Right atrium auricular region (tissue), 2 donors: ENCODE measurements at places on chromosomes 12 and 14. TPM values are rescaled to one million over a fixed set of nuclear protein-coding genes. Genes with fewer than 3 reads are reported as not detected.

The BDKRB1 gene
- total RNA-seq: 0.39 TPM

The HCAR1 gene
- total RNA-seq: not detected

The PIWIL1 gene
- total RNA-seq: not detected

The NTN4 gene
- 85.3 TPM for total RNA-seq

The KCNMB4 gene
- total RNA-seq: 3.2 TPM

The NYNRIN gene
- total RNA-seq: 6.0 TPM

The NELL2 gene
- 0.52 TPM for total RNA-seq

The CLEC6A gene
- total RNA-seq: not detected
